ENCODE measurements at places on chromosomes 12 and 14.

DNA sequence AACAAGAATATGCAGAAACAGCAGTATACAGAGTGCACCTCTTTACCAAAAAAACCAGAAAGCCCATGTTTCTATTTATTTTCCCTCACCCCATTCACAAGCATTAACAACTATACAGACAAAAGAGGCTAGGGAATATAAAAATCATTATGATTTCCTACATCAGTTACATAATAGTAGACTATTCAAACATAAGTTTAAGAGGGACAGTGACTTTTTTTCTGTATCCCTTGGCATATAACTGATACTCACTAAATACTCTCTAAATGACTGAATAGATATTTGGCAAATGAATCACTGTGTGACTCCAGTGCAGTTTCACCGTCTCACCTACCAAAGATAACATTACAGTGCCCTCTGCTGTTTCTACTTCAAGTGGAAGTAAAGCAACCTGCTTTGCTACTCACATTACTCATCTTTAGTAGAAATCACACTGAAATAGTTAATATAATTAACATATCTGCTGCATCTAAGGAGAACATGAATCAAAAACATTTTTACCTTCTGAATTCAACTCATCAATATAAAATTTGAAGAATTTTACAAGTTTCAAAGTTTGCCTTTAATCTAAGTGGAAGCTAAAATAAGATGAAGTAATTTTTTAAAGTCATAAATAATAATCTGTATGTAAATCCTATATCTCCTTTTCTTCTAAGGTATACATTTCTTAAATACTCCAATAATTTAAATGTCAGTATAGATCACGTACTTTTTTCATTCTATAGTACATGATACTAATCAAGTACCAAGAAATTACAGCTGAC lies 103.8 kb downstream of the OSBPL8 start:
- DNase-seq, result peak; percentile 32

- no peak for DNase-seq
Observed at GRCh38 chr12:24172031-24172772, 222.7 kb upstream of the SOX5 start.

GRCh38 chr14:34110531-34110930 lies 159.7 kb upstream of the EGLN3 start:
- no peak for DNase-seq

DNA sequence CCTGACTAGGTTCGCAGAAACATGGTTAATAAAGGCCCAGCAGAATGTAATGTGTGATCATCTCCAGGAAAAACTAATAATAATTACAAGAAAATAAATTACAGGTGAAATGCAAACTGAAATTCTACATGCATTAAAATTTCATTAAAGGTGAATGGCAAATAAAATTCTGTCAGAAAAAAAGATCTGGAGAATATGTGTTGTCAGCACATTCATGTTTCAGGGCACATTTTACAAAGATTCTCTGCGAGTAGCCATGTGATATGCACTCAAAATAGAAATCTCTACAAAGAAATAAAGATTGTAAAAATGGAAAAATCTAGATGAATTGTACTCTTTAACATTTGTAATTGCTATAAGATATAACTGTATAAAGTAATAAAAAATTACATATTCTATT lies 765.2 kb downstream of the TMEM121 start:
- DNase-seq, result no peak

- no peak for DNase-seq
Observed at GRCh38 chr12:40921563-40922163, 229.4 kb downstream of the CNTN1 start.

DNA sequence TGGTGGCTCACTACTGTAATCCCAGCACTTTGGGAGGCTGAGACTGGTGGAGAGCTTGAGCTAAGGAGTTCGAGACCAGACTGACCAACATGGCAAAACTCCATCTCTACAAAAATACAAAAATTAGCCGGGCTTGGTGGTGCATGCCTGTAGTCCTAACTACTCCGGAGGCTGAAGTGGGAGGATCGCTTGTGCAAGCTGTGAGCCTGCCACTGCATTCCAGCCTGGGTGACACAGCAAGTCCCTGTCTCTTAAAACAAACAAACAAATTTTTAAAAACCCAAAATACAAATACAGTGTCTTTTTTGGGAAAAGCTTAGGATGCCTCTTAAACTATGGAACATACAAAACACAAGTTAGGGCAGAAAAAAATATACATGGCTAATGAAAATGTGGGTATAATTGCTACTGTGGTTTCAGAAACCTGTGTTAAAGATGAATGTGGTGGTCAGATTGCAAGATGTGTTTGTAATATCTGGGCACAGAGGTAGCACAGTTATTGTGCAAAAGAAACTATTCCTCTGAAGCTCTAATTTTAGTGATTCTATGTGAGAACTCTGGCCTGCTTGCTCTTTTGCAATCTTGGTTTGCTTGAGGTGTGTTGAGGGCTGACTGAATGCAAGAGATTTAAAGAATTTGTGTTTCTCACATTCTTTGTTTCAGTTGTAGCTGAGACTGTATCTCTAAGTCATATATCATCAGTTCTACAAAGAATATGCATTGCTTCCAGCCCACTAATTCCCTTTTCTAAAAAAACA lies 3.9 kb upstream of the HSPA2 start:
- no peak for DNase-seq

GRCh38 chr14:97544571-97544970 lies 747.4 kb downstream of the VRK1 start:
- no peak for DNase-seq

- DNase-seq, result no peak
Observed at GRCh38 chr12:23921099-23921856, 28.2 kb downstream of the SOX5 start.

- DNase-seq, result no peak
Observed at GRCh38 chr12:89472508-89472907, 52.1 kb downstream of the GALNT4 start.

DNA sequence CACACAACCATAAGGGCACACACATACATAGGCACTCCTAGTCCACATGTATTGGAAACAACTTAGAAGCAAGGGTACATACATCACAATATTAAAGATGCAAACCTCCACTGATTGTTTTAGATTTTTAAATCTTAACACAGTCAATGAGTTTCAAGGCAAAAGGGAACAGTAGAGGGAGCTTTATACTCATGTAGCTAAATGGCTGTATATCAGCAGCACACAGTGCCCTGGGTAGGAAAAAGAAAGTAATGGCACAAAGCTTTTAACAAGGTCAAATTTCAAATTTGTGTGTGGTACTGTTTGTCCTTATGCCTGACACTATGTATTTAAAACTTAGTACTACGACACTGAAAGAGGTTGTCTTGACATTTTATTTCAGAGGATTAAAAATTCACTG lies 262.0 kb downstream of the MED13L start:
- DNase-seq, result no peak
